ENCODE measurements at places on chromosomes 3 and 15.

DNA sequence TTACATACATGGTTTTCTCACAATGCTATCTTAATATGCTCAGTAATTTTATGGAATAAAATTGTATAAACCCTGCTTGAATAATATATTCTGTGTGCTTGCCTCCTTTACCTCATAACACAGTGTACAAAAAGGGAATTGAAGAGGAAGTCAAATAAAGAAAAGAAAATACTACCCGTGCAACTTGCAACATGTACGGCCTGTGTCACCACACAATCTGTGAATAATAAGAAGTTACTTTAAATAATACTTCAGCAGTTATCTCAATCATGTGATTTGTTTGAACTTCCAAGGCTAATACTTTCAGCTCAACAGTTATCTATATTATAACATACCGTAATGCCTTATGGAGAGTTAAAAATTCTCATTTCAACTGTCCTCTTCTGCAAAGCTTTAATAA is 58.1 kb upstream of the SATB1 start:
- no peak for DNase-seq

DNA sequence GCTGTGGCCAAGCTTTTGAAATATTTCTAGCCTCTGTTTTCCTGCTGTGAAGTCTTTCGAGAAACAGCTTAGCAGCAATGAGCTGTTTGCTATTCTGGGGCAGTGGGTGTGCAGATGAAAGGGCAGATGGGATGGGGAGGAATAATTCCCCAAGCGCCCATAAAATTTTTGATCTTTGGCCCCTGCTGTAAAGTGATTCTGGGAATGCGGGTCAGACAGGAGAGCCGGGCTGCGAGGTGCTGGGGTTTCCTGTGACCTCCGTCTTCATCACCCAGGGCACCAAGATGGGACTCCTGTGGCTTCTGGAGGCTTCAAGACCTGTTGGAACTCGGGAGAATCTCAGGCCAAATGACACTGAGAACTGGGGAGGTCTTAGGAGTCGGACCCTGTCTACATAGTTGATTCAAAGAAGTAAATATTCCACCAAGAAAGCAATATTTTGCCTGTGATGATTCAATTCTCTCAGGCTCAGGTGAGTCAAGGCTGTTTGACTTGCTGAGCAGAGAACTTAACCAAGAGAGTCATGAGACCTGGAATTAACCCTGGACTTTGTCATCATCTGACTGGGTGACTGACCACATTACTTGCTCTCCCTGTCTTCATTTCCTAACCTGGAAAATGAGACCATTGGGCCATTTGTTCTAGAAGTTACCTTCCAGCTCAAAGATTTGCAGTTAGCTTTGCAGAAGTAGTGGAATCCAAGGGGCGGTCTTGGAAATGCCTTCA is 86.4 kb downstream of the POLR2M start:
- no peak for DNase-seq

- DNase-seq, result peak; percentile 49
These were observed 121.1 kb downstream of the OXSM start for GRCh38 chr3:25910997-25911396.

DNA sequence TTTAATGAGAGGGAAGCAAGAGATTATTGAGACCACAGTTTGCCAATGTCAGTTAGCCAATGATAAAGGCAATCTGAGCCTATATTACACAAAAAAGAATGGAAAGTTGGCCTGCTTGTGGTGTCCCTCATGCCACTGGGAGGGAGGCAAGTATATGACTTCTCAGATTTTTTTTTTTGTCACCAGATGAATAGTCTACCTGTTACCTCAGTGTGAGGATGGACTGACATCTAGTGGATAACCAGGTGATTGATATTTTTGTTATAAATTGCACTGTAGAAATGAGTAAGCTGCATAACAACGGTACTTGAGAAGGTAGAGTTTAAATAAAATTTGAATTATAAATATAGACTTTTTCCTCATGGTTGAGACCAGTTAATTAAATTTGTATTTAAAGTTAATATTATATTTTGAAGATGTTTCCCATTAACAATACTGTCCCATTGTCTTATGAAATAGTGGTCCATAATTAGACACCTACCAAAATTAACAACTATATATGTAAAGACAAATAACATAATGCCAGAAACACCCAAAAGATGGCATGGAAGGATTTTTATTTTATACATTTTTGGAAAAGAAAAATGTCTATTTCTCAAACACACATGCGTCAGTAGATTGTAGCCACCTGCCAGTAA is 237.8 kb upstream of the GADL1 start:
- no peak for DNase-seq

- no peak for DNase-seq
These were observed 56.4 kb downstream of the RPL39L start for GRCh38 chr3:187082758-187083375.
